ENCODE measurements at places on chromosomes 4 and X.
A peak's percentile ranks its signal among the peaks of the same experiment; 100 is the strongest.

- no peak for DNase-seq
Measured at GRCh38 chr4:56324011-56324610, 63.2 kb downstream of the AASDH start.

- DNase-seq: no peak
Measured at GRCh38 chrX:78123190-78123589, 16.3 kb downstream of the TAF9B start.

DNA sequence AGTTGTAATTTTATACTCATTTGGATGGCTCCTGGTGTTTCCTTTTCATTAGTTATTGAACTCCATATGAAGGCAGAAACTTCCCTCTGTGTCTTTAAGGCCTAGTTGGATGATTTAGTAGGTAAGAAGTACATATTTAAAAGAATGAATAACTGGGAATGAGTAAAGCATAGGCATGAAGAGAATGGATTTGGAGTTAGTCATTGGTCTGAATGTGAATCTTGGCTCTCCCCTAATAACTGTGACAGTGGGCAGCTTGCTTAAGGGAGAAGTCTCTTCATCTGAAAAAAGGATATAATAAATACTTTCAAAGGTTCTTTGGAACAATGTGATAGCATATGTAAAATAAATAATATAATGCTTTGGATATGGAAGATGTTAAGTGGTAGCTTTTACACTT, 13.2 kb downstream of the SNX25 start:
- no peak for DNase-seq

GRCh38 chrX:68571610-68572311, 72.9 kb downstream of the YIPF6 start:
- no peak for DNase-seq

DNA sequence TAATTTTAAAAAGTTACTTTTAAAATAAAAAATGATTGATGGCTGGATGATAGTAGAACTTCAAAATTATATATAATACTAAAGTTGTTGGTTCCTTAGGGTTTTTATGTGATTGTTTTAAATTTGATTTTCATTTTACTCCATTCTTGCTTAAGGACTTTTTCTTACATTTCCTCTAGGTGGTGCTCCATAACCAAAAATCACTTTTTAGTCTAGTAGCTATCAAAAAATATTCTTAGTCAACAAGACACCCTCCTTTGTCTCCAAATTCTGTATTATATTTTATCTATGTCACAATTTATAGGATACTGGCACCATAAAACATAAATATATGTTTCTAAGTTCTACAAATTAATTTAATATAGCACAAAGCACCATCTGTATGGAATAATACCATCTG, 67.2 kb upstream of the BRWD3 start:
- no peak for DNase-seq

DNA sequence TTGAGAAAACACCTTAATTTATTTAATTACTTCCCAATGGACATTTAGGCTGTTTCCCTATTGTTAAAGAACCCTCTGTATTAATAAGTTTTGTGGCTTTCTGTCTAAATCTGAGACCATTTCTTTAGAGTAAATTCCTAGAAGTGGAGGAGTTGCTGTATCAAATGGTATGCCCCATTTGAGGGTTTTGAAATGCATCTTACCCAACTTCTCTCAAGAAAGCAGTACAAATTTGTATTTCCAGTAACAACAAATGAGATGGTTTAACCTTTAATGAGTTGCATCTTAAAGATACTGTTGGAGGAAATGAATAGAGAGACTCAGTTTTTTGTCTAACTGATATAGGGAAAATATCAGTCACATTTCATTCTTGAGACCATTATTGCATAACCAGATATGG, 70.5 kb upstream of the CBLL2 start:
- DNase-seq: no peak

DNA sequence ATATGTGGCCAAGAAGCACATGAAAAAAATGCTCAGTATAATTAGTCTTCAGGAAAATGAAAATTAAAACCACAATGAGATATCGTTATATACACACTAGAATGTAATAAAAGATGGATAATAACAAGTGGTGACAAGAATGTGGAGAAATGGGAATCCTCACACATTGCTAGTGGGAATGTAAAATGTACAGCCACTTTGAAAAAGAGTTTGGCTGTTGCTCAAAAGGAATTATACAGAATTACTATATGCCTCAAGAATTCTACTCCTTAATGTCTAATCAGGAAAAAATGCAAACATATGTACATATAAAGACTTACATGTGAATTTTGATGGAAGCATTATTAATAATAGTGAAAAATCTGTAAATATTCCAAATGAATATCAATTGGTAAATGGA, 102.2 kb downstream of the SPCS3 start:
- no peak for DNase-seq

DNA sequence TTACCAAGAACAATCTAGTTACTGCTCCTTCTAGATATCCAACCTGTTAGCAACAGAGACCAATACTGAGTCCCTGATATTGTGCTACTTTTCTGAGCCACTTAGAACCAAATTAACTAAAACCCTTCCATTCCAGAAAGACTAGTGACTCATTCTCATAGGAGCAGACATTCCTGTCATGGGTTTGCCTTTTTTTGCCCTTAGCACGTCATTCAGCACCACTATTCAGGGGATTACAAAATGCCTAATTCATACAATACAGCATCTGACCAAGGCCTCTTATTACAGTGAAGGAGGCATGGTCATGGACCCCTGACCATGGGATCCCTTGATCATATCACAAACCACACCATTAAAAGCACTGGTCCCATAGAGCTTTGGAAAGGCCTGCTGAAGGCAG, 123.8 kb upstream of the CXCL13 start:
- no peak for DNase-seq

- DNase-seq: no peak
Measured at GRCh38 chr4:153095448-153096204, 108.6 kb upstream of the TRIM2 start.

GRCh38 chr4:107654694-107655093, 65.3 kb downstream of the PAPSS1 start:
- no peak for DNase-seq

DNA sequence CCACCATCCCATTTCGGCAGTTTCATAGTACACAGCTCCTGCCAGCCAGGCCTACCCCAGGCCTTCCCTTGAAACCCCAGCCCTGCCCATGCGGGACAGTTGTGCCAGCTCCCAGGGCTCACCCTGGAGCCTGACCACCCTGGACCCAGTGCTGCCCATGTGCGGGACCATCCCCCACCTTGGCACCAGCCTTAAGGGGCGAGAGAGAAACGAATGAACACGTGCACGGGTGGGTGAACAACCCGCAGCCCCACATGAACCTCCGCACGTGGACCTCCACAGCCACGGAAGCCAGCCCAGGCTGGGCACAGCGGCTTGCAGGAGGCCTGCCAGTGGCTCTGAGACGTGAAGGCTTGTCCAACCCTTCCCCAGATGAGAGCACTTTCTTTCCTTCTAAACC, 76.0 kb upstream of the MXD4 start:
- no peak for DNase-seq

- no peak for DNase-seq
Measured at GRCh38 chr4:184293552-184293951, 75.9 kb upstream of the ENPP6 start.

DNA sequence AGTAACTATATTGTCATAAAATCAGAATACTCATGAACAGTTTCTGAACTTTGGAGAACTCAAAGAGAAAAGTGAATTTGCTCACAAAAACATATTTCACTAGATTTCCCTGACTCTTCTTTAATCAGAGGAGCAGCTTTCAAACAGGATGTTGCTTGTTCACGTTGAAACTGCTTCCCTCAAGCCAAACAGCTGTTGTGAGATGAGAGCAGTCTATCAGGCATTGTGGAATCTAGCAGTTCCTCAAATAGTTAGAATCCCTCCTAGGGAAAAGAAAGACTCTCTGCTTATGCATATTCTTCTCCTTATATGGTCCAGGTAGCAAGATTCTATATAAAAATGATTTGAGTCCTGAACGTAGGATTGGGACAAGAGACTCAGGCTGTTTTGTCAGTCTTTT, 1012.1 kb downstream of the FAM133A start:
- DNase-seq: no peak

- no peak for DNase-seq
Measured at GRCh38 chr4:71866212-71866885, 82.5 kb upstream of the GC start.

- no peak for DNase-seq
Measured at GRCh38 chr4:120777459-120777858, 145.1 kb downstream of the PRDM5 start.

- DNase-seq: no peak
Measured at GRCh38 chr4:125838924-125839323, 524.2 kb downstream of the FAT4 start.

- no peak for DNase-seq
Measured at GRCh38 chr4:73523126-73523525, 41.6 kb downstream of the AFM start.

GRCh38 chr4:142556570-142557238, 289.4 kb downstream of the INPP4B start:
- no peak for DNase-seq

- DNase-seq: no peak
Measured at GRCh38 chrX:110123331-110123782, 120.4 kb downstream of the TMEM164 start.

GRCh38 chr4:32172761-32173160, 1452.6 kb downstream of the PCDH7 start:
- DNase-seq: no peak

- DNase-seq: no peak
Measured at GRCh38 chrX:123186801-123187200, 2.7 kb downstream of the GRIA3 start.

GRCh38 chrX:44871931-44872820, 812 bp upstream of the KDM6A start:
- DNase-seq: peak; percentile 23

GRCh38 chr4:186497043-186497442, 58.3 kb downstream of the MTNR1A start:
- no peak for DNase-seq

DNA sequence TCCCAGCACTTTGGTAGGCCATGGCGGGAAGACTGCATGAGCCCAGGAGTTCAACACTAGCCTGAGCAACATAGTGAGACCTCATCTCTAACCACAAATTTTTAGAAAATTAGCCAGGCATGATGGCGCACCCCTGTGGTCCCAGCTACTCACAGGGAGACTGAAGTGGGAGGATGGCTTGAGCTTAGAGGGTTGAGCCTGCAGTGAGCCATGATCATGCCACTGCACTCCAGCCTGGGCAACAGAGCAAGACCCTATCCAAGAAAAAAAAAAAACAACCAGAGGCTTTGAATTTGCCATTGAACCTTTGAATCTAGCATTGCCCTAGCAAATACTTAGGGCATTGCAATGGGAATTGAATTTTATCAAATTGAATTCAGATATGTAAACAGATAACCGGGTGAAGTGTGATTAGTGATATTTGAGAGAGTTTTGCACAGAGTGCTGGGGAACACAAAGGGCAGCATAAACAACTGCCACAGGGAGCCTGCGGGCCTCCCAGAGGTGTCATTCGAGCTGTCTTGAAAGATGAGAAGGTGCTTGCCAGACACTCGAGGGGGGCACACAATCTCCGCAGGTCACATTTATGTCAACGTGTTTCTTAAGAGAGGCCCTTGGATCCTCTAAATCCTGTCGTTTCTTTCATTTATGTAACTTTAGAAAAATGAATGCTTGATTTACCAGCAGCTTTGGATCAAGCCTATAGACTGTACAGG, 200.3 kb downstream of the AASDH start:
- no peak for DNase-seq

- no peak for DNase-seq
Measured at GRCh38 chrX:21153033-21153432, 221.2 kb upstream of the CNKSR2 start.

DNA sequence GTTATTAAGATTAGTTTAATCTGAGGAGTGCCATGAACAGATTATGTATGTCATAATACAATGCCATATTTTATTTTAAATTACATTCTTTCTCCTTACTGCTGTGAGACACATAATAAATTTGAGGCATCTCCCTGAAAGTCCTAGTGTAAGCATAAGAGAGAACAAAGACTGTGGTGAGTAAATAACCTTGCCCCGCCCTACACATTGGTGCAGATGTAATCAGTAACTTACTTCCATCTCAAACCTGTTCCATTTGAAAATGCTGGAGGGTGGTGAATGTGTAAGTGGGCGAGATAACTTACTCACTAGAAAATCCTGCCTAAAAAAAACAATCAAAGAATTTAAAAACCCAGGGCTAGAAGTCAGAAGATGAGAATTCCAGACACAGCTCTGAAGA, 338.1 kb upstream of the SLIT2 start:
- no peak for DNase-seq

- no peak for DNase-seq
Measured at GRCh38 chr4:141077611-141078225, 55.6 kb downstream of the RNF150 start.

- no peak for DNase-seq
Measured at GRCh38 chrX:124619710-124620109, 273.3 kb downstream of the SH2D1A start.

DNA sequence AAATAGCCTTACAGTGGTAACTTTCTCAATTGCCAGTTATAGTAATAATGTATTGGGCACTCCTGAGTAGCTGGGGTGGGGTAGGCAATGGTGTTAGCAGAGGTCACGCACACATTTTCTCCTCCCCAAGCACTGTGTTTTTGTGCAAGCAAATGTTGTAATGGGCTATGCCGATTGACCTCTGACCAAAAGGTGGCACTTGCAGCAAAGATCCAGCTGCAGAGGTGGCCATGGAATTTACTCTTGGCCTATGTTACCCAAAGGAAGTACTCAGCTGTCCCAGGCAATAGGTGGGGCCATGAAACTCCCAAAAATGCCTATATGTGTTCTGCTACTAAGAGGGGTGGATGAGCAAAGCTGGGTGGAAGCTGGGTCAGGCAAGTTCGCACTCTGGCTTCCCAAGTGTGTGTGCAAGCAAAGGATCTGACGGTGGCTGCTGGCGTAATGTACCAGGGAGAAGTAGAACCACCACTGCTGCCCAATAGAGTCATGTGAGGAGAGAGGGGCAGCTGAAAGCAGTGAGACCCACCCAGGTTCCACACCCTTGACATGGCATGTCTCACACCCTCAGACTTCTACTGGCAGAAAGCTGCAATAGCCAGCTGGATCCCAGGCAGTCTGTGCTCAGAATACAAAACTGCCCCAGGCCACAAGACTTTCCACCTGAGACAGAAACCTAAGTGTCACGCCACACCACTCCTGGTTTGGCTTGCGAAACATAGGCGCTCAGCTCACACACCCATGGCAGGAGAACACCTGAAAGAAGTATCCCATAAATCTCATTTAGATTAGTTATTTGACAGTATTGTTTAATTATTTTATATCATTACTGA, 353.3 kb upstream of the EMCN start:
- DNase-seq: no peak

DNA sequence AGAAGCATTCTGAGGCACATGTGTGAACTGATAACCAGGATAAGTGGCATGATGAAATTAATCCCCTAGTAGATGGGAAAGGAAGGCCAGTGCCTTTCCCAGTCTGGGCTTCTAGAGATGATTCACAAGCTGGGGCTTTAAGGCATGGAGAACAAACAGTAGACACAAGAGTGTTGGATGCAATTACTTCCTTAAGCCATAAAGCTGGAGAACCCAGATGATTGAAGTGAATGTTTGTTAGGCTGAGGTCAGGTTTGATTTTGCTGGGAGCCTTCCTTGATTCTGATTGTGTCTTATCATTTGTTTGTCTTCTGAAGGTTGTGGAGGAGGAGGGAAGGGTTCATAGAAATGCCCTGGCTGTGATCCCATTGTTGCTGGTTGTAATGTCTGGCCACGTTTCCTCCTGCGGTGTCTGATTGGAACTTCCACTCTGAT, 125.2 kb downstream of the NHS start:
- no peak for DNase-seq

Measured in hypothalamus (tissue), 51 donors.